Kidney (tissue), 22 donors: ENCODE measurements at places on chromosomes 4 and X. TPM values are rescaled to one million over a fixed set of nuclear protein-coding genes. Genes with fewer than 3 reads are reported as not detected.
A peak's percentile ranks its signal among the peaks of the same experiment; 100 is the strongest.

GRCh38 chrX:48802089-48802904 is 430 bp downstream of the HDAC6 start:
- DNase-seq = peak; percentile 92

- no peak for DNase-seq
These were observed 359.2 kb downstream of the FBXW7 start for GRCh38 chr4:152176627-152177214.

- DNase-seq = no peak
These were observed 3.3 kb downstream of the PCDH10 start for GRCh38 chr4:133152330-133152821.

PDZD4 gene
- 4.7 TPM for polyA plus RNA-seq

CLIC2 gene
- polyA plus RNA-seq = 7.3 TPM
